Activated T-cell treated with anti-CD3 and anti-CD28 coated beads, Interleukin-2, amount 50 U/mL, for 72 hours (primary cell): ENCODE measurements at places on chromosomes 2 and 18. TPM values are rescaled to one million over a fixed set of nuclear protein-coding genes. Genes with fewer than 3 reads are reported as not detected.

Gene ABCG8
- not detected for total RNA-seq

GRCh38 chr2:88919087-88919738 lies 227.7 kb downstream of the RPIA start:
- DNase-seq: no peak

- no peak for DNase-seq
Observed at GRCh38 chr18:10727477-10727876, 201.7 kb downstream of the NAPG start.

Gene ANKRD30BL
- total RNA-seq: not detected

GRCh38 chr2:61775956-61776570 lies 77.8 kb downstream of the FAM161A start:
- no peak for DNase-seq

DNA sequence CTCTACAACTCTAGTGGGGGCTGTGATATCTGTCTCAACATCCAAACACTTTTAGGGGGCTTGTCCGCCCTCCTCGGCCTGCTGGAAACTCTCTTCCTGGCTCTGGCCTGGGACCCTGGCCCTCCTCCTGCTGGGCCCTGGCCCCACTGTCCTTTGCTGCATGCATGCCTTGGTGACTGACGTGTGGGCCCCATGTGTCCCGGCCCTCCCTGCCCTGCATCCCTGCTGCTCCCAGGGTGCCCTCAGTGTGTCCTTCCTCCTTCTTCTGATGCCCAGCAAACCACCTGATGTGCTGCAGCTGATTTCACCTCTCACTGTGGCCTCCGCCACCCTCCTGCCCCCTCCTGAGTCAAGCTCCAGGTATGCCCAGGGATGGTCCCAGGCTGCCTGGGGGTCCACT lies 101.7 kb downstream of the SEPTIN10 start:
- DNase-seq: no peak

DNA sequence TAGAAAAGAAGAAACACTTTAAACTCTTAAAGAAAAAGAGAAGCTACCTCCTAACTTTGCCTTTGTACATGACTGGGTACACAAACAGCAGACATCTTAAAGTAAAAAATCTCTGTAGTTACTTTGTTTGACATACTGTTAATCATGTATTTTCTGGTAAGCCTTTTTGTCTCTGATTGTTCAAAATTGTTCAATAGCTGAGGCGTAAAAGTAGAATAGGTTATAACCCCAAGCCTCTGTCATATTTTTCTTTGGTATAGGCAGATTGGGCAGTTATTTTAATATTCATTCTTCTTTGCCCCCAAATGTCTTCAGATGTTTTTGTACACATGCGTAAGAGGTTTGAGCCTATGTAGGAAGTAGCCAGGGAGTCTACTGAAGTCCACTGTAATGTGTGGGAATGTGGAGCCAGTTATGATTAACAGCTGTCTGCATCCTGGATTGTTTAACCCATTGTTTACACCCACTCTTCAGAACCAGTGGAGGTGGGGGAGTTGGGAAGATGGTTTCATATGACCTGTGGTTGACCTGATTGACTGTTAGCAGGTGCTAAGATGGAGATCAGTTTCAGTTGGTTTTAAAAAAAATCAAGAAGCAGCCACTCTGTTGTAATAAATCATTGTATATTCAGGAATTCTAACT lies 150.5 kb downstream of the TANC1 start:
- no peak for DNase-seq

Gene EPB41L3
- total RNA-seq: 4.9 TPM

DNA sequence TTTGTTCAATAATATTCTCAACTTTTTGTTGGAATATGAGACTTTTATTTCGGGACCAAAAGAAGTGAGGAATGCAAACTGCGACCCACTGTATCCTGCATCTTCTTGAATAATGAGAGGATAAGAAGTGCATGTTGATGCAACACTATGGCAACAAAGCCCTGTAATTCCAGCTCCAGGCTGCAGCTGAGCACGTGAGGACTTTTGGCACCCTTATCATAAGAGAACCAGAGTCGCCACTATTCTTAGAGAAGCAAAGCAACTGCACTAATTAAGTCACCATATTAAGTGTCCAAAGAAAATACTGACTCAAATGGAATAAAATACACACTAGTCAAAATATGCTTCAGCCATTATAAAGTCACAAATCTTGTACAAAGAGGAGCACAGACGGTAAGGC lies 65.8 kb downstream of the FAM210A start:
- no peak for DNase-seq

- DNase-seq: peak; percentile 50
Observed at GRCh38 chr2:136361521-136361920, 243.6 kb upstream of the CXCR4 start.

Gene REG3G
- not detected for total RNA-seq

Gene ARHGAP25
- 49.5 TPM for total RNA-seq

- DNase-seq: no peak
Observed at GRCh38 chr2:126906781-126907180, 8.1 kb downstream of the TEX51 start.

DNA sequence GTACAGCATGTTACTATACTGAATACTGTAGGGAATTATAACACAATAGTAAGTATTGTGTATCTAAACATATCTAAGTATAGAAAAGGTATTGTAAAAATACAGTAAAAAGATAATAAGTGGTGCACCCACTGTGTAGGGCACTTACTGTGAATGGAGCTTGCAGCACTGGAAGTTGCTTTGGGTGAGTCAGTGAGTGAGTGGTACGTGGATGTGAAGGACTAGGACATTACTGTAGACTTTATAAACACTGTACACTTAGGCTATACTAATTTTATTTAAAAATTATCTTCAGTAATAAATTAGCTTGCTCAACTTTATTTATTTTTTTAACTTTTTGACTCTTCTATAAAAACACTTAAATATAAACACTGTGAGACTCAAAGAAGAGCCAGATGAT lies 82.6 kb downstream of the MTA3 start:
- no peak for DNase-seq

Gene CDH19
- not detected for total RNA-seq

GRCh38 chr2:241904791-241905710 lies 35.5 kb downstream of the RTP5 start:
- DNase-seq: no peak

DNA sequence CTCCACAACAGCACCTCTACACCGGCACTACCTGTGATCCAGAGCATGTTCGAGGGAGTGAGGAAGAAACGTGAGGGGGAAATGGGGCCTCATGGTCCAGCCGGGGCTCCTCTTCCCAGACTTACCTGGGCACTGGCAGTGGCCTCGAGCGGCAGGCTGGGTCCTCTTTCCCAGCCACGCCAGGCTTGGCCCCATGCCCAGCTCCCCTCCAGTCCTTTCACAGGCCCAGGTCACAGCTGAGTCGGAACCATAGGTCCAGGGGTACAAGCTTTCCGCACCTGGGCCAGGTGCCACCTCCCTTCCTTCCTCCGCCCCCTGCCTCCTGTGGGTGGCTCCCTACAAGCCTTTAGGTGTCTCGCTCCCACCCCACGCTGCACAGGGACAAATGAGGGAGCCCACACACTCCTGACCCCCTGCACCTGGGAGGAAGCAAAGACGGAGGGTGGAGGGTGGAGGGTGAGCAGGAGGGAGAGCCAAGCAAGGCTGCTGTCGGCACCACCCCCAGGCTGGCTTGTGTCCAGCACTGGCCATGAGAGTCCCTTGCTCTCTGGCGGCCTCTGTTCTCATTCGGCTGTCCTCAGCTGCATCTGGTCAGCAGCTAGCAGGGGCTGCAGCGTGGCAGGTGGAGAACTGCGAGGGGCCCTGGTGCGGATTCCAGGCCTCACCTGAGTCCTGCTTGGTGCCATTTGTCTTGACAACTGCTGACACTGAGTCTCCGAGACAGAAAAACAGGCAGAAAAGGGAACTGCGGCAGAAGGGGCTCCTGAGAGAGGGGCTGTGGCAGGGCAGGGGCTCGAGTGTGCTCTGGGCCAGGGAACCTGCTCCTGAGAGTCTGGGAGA lies 26.8 kb downstream of the ADRA2B start:
- no peak for DNase-seq
